Type B pancreatic cell (in vitro differentiated cells): ENCODE measurements at places on chromosomes 5 and 9. TPM values are rescaled to one million over a fixed set of nuclear protein-coding genes. Genes with fewer than 3 reads are reported as not detected.

- H3K27ac ChIP-seq = no peak overlapping the region
- peaks cover 4% of the 10 kb centered on the region for H3K36me3 ChIP-seq
- H3K4me1 ChIP-seq = peaks cover 15% of the 10 kb centered on the region
- H3K27me3 ChIP-seq = no peaks in the 10 kb centered on the region
- no peak for DNase-seq
Observed at GRCh38 chr9:136222906-136223285, 18.0 kb upstream of the LHX3 start.

Gene S1PR3
- 9.3 and 37.9 TPM in 2 replicates for total RNA-seq

DNA sequence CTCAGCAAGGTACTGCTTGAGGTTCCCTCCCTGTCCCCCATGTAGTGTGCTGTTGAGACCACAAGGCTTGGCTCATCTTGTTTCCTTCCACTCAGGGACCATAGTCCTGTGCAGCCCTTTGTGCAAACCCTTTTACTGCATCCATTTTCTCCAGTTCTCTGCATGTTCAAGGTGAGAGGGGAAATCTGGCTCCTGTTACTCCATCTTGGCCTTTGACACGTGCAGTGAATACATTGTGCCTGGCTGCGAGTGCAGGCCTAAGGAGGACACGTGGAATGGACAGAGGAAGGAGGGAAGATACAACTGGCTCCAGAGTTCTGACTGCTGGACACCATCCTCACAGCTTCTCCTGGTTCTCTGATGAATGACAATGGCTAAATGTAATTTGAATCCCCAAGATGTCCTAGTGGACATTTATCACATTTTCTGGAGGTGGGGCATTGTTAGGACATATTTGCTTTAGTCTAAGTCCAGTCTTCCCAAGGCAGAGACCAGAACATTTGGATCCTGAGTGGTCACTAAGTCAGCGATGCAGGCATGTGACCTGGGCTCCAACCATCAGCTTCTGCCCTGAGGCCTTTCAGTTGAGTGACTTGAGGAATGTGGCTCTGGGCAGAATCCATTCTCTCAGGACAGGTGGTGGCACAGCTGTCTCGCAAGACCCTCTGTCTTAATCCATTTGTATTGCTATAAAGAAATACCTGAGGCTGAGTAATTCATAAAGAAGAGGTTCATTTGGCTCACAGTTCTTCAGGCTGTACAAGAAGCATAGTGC is 189.0 kb upstream of the DAP start:
- H3K27me3 ChIP-seq = peaks cover 10% of the 10 kb centered on the region
- no peaks in the 10 kb centered on the region for H3K36me3 ChIP-seq
- no peak overlapping the region for H3K4me3 ChIP-seq
- no peak for DNase-seq
- H3K4me1 ChIP-seq = no peaks in the 10 kb centered on the region

- no peak overlapping the region for H3K4me3 ChIP-seq
- H3K36me3 ChIP-seq = no peaks in the 10 kb centered on the region
- no peaks in the 10 kb centered on the region for H3K27me3 ChIP-seq
Observed at GRCh38 chr5:83639911-83640310, 80.7 kb downstream of the HAPLN1 start.

DNA sequence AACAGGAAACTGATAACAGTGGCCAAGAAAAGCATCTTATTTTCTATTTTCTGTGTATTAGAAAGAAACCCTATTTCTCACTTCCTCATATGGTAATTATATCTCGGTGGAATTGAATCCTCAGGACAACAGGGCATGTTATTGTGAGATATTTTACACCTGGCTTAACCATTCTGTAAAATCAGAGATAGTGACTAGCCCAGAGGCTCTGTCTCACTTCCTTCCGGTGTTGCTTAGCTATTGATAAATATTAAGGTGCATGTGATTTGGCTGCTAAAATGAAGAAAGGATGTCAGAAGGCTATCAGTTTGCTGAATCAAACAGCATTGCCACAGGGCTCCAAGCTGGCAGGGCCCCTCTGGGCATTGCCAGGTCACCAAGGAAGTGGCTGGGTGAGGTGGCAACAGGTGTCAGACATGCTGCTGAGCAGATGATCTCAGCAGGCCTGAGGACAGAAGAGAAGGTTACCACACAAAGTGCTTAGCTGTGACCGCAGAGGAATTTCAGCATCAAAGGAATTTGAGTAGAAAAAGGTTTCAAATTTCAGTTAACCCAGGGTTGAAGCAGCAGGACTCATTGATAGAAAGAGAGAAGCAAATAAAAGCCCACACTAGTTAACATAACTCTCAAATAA is 330.7 kb downstream of the PDE4D start:
- H3K4me3 ChIP-seq = no peak overlapping the region
- peak overlapping the region; percentile 55 for H3K27ac ChIP-seq
- H3K27me3 ChIP-seq = no peaks in the 10 kb centered on the region
- DNase-seq = no peak
- peaks cover 16% of the 10 kb centered on the region for H3K36me3 ChIP-seq

- H3K4me1 ChIP-seq = no peaks in the 10 kb centered on the region
- H3K27me3 ChIP-seq = no peaks in the 10 kb centered on the region
- DNase-seq = no peak
- H3K27ac ChIP-seq = no peak overlapping the region
Observed at GRCh38 chr5:60136841-60137240, 243.3 kb upstream of the PDE4D start.

DNA sequence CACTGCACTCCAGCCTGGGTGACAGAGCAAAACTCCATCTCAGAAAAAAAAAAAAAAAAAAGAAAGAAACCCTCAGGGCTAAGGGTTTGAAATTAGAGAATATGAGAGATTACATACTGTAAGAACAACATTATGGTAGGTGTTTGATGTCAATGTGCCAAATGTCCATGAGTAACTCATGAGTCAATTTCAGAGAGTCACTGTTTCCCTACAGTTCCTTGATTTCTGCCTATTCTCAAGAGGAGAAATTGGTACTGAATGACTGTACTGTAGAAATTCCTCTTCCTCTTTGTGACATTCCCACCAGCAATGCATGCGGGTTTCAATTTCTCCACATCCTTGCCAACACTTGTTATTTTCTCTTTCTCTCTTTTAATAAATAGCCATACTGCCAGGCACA is 35.2 kb downstream of the MARVELD2 start:
- no peak for DNase-seq
- H3K4me1 ChIP-seq = no peaks in the 10 kb centered on the region
- no peak overlapping the region for H3K4me3 ChIP-seq
- H3K27ac ChIP-seq = no peak overlapping the region

Gene PFN3
- not detected in 2 replicates for total RNA-seq

Gene F2RL2
- total RNA-seq = 0.29 and 5.1 TPM in 2 replicates

GRCh38 chr9:131800843-131801242 is 61.0 kb upstream of the RAPGEF1 start:
- H3K36me3 ChIP-seq = no peaks in the 10 kb centered on the region
- no peak for DNase-seq
- no peak overlapping the region for H3K4me3 ChIP-seq
- no peaks in the 10 kb centered on the region for H3K4me1 ChIP-seq

Gene PRELID1
- total RNA-seq = 126 and 163 TPM in 2 replicates

GRCh38 chr9:133792721-133793470 is 54.7 kb upstream of the SARDH start:
- H3K27ac ChIP-seq = peak overlapping the region; percentile 21
- DNase-seq = no peak
- H3K4me1 ChIP-seq = peaks cover 7% of the 10 kb centered on the region
- H3K27me3 ChIP-seq = no peaks in the 10 kb centered on the region
- no peak overlapping the region for H3K4me3 ChIP-seq

DNA sequence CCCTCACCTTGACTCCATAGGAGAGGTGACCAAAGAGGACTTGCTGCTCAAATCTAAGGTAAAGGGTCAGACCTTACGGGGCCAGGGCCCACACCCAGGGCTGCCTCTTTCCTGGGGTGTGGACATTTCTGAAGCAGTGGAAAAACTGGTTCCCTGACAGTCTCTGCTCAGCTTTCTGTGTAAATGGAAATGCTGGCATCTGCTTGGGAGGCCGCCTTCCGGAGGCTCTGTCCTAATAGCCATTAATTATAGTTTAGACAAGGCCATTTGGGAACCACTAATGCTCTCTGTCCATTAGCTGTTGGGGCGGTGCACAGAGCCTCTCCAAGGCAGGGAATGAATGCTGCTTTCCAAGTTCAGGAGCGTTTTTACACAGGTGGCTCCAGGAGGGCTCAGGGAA is 17.3 kb downstream of the USP20 start:
- H3K27me3 ChIP-seq = no peaks in the 10 kb centered on the region
- peak overlapping the region; percentile 38 for H3K4me3 ChIP-seq
- DNase-seq = no peak
- H3K36me3 ChIP-seq = peaks cover 27% of the 10 kb centered on the region
- H3K4me1 ChIP-seq = peaks cover 21% of the 10 kb centered on the region
- H3K27ac ChIP-seq = peak overlapping the region; percentile 93

- H3K36me3 ChIP-seq = no peaks in the 10 kb centered on the region
- no peak overlapping the region for H3K4me3 ChIP-seq
- H3K4me1 ChIP-seq = no peaks in the 10 kb centered on the region
- no peak for DNase-seq
- H3K27me3 ChIP-seq = peaks cover 21% of the 10 kb centered on the region
- no peak overlapping the region for H3K27ac ChIP-seq
Observed at GRCh38 chr5:175821790-175822211, 49.6 kb upstream of the CPLX2 start.

Gene DMRT3
- 0.74 and 0.80 TPM in 2 replicates for total RNA-seq

Gene IL4
- total RNA-seq = not detected in 2 replicates

GRCh38 chr9:116237456-116237855 is 83.9 kb downstream of the PAPPA start:
- no peak for DNase-seq
- peaks cover 5% of the 10 kb centered on the region for H3K4me1 ChIP-seq
- no peak overlapping the region for H3K4me3 ChIP-seq
- H3K36me3 ChIP-seq = peaks cover 5% of the 10 kb centered on the region
- no peak overlapping the region for H3K27ac ChIP-seq
- H3K27me3 ChIP-seq = peaks cover 6% of the 10 kb centered on the region

Gene TAS2R1
- not detected in 2 replicates for total RNA-seq

- H3K36me3 ChIP-seq = peaks cover 14% of the 10 kb centered on the region
- no peaks in the 10 kb centered on the region for H3K27me3 ChIP-seq
- peak overlapping the region; percentile 12 for H3K4me3 ChIP-seq
- no peak for DNase-seq
- H3K27ac ChIP-seq = peak overlapping the region; percentile 93
Observed at GRCh38 chr9:34262971-34263370, 66.1 kb downstream of the KIF24 start.

DNA sequence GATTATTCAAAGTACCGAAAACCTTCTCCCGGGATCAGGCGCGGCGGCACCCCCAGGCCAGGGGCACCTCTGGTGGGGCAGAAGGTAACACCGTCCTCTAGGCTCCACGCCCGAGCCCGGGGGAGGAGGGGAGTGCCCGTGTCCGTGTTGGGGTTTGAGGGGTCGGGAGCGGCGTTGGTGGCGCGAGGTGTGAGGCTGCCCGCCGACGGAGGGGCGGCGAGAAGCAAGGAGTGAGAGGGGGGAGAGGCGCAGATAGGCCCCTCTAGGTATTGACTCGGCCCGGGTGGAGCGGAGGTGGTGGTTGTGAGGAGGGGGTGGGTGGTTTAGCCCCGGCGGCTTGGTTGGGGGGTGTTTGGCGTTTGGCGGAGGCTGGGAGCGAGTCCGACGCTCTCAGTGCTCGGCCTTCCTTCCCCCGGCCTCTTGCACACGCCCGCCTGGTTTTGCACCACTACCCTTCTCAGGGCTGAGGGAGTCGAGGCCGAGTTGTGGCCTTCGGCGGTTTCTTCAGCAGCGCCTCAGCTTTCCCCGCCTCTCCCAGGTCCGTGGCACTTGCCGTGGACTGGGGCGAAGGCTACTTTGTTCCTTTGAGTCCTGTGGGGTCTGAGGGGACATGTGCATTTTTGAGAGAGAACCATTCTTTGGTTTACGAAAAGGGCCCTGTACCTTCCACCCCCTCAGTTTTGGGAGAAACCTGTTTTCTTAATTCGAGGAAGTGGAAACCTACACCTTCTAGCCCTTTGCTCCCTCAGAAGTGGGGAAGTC is 450 bp downstream of the GPBP1 start:
- peaks cover 3% of the 10 kb centered on the region for H3K27me3 ChIP-seq
- no peak for DNase-seq

- H3K36me3 ChIP-seq = no peaks in the 10 kb centered on the region
- no peak for DNase-seq
- no peak overlapping the region for H3K27ac ChIP-seq
Observed at GRCh38 chr5:44900273-44900954, 91.7 kb downstream of the MRPS30 start.

GRCh38 chr5:54876-55569 is 36.9 kb upstream of the PLEKHG4B start:
- no peak overlapping the region for H3K27ac ChIP-seq
- peaks cover 64% of the 10 kb centered on the region for H3K27me3 ChIP-seq
- no peak for DNase-seq
- peak overlapping the region; percentile 78 for H3K4me3 ChIP-seq
- H3K4me1 ChIP-seq = no peaks in the 10 kb centered on the region
- H3K36me3 ChIP-seq = no peaks in the 10 kb centered on the region

GRCh38 chr9:90985631-90986030 is 184.0 kb downstream of the SYK start:
- H3K27me3 ChIP-seq = no peaks in the 10 kb centered on the region
- H3K4me1 ChIP-seq = peaks cover 7% of the 10 kb centered on the region
- no peaks in the 10 kb centered on the region for H3K36me3 ChIP-seq
- DNase-seq = no peak

DNA sequence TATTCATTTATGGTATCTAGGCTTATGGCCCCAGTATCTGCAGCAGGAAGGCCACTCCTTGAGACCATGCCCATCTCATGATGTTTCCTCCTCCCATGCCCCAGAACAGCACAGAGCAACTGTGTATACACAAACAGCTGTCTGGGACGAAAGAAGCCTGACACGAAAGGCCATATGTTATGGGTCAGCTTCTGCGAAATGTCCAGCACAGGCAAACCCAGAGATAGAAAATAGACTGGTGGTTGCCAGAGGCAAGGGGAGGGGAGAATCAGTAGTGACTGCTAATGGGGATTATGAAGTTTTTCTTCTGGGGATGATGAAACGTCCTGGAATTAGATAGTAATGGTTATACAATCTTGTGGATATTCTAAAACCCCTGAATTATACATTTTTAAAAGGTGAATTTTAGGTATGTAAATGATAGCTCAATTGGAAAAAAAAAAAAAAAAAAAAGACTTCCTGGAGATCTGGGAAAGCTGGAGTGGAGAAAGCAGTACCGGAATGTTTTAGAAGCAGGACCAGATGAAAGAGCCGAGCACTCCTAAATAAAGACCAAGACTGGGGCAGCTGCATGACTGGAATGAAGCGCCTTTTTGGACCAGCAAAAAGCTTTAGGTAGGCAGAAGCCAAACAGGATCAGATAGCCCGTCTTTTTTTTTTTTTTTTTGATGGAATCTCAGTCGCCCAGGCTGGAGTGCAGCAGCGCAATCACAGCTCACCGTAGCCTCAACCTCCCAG is 29.2 kb downstream of the PCDHGC5 start:
- no peak overlapping the region for H3K27ac ChIP-seq
- no peak overlapping the region for H3K4me3 ChIP-seq
- peaks cover 44% of the 10 kb centered on the region for H3K4me1 ChIP-seq
- H3K27me3 ChIP-seq = no peaks in the 10 kb centered on the region
- peaks cover 43% of the 10 kb centered on the region for H3K36me3 ChIP-seq

GRCh38 chr5:140869555-140869886 is 764 bp downstream of the PCDHA11 start:
- H3K36me3 ChIP-seq = peaks cover 31% of the 10 kb centered on the region
- DNase-seq = no peak
- H3K27ac ChIP-seq = peak overlapping the region; percentile 74
- H3K4me1 ChIP-seq = no peaks in the 10 kb centered on the region
- H3K27me3 ChIP-seq = no peaks in the 10 kb centered on the region
- H3K4me3 ChIP-seq = peak overlapping the region; percentile 87
